ENCODE measurements at places on chromosomes 4 and X. TPM values are rescaled to one million over a fixed set of nuclear protein-coding genes. Genes with fewer than 3 reads are reported as not detected.

DNA sequence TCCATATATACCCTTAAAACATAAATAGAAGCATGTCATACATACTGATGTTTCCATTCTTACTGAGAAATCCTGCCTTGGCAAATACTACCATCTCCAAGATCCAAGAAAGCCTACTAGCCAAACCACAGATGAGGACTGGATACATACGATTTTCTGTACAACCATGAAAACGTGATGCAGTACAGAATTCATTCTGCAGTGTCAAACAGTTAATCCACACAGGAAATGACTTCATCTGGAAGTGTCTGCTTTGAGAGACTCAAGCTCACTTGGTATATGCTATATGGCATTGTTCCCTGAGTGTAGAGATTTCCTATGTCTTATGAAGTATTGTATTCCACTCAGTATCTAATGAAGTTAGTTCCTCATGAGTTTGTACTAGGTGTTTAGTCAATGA, 94.3 kb downstream of the CT47B1 start:
- no peak overlapping the region for H3K4me3 ChIP-seq
- no peaks in the 10 kb centered on the region for H3K4me1 ChIP-seq
- H3K36me3 ChIP-seq: no peaks in the 10 kb centered on the region
- H3K27me3 ChIP-seq: no peaks in the 10 kb centered on the region
- H3K27ac ChIP-seq: no peak overlapping the region
- no peak for DNase-seq

GRCh38 chrX:17183566-17183965, 191.4 kb upstream of the NHS start:
- no peaks in the 10 kb centered on the region for H3K36me3 ChIP-seq
- no peaks in the 10 kb centered on the region for H3K4me1 ChIP-seq
- H3K27ac ChIP-seq: no peak overlapping the region
- no peaks in the 10 kb centered on the region for H3K27me3 ChIP-seq
- no peak for DNase-seq
- H3K4me3 ChIP-seq: no peak overlapping the region

- H3K27me3 ChIP-seq: no peaks in the 10 kb centered on the region
- H3K4me3 ChIP-seq: no peak overlapping the region
- DNase-seq: no peak
These were observed 114.0 kb downstream of the EFNB1 start for GRCh38 chrX:68942840-68943239.

DNA sequence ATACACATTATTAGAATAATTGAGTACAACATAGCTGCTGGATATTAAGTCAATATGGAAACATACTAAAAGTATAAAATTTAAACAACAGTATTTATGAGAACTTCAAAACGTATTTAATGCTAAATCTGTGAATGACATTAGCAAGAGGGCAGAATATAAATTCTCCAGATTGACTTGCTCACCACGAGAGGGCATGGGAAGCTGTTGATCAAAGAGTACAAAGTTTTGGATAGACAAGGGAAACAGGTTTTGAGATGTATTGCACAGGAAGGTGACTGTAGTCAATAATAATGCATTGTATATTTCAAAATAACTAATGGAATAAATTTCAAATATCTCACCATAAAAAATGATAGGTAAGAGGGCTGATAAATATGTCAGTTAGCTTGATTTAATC, 768.2 kb downstream of the CENPC start:
- H3K27ac ChIP-seq: no peak overlapping the region
- H3K4me1 ChIP-seq: no peaks in the 10 kb centered on the region
- no peak overlapping the region for H3K4me3 ChIP-seq
- H3K27me3 ChIP-seq: no peaks in the 10 kb centered on the region
- no peak for DNase-seq

DNA sequence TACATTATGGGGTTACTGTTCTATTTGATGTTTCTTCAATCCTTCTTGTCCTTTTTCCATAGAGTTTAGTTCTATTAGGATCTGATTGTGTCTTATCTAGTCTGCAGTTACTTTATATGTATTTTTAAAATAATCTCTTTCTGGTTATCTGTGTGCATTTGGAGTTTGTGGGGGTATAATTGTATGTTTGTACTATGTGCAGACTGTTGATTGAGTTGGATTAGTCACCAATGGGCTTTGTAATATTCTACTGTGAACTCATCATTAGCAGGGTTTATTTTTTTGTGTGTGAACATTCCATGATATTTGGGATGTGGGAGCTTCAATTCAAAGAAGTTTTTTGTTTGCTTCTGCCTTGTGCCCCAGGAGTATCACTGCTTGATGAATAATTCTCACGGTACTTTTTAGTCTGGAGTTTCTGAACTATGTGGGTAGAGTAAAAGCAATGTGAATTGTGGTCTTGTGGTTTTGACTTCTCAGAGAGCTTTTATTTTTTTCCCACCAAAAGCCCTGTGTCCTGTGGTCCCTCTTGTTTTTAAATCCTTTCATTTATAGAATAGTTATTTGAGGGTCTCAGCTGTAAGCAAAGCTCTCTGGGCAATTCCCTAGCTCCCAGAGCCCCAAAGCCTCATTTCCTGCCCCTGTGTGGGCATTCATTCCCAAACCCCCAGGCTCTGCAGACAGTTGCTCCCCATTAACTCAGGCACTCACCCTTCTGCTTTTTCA, 127.8 kb downstream of the PHKA2 start:
- no peak for DNase-seq
- no peak overlapping the region for H3K4me3 ChIP-seq
- H3K4me1 ChIP-seq: peaks cover 8% of the 10 kb centered on the region
- H3K27me3 ChIP-seq: no peaks in the 10 kb centered on the region

DNA sequence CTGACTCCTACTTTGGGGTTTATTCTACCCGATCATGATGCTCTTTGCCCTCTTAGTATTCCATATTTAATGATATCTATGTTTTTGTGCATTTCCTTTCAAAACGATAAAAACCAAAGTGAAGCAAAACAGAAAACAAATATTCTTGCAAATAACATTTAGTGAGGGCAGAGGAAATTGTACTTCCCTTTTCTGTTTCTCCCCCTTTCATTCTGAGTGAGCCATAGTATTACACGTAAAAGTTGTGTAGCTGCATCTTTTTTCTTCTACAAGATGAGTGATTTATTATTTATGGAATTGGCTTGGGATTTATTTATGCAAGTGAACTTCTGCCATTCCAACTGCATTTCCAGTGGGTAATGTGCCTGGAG, 109.9 kb downstream of the AFF2 start:
- H3K27me3 ChIP-seq: no peaks in the 10 kb centered on the region
- H3K4me3 ChIP-seq: no peak overlapping the region
- DNase-seq: no peak
- no peak overlapping the region for H3K27ac ChIP-seq

The MAGIX gene
- 1.1 TPM for total RNA-seq

The PCDH7 gene
- not detected for total RNA-seq

The PHOX2B gene
- total RNA-seq: not detected

GRCh38 chrX:63350465-63350877, 661 bp downstream of the SPIN4 start:
- H3K4me1 ChIP-seq: peaks cover 16% of the 10 kb centered on the region
- H3K4me3 ChIP-seq: peak overlapping the region; percentile 92
- no peaks in the 10 kb centered on the region for H3K27me3 ChIP-seq
- H3K27ac ChIP-seq: peak overlapping the region; percentile 67
- no peaks in the 10 kb centered on the region for H3K36me3 ChIP-seq

The CPLX1 gene
- 3.7 TPM for total RNA-seq

GRCh38 chr4:56345458-56345857, 41.8 kb downstream of the AASDH start:
- no peak overlapping the region for H3K4me3 ChIP-seq
- peaks cover 3% of the 10 kb centered on the region for H3K4me1 ChIP-seq
- H3K27ac ChIP-seq: no peak overlapping the region
- no peak for DNase-seq

DNA sequence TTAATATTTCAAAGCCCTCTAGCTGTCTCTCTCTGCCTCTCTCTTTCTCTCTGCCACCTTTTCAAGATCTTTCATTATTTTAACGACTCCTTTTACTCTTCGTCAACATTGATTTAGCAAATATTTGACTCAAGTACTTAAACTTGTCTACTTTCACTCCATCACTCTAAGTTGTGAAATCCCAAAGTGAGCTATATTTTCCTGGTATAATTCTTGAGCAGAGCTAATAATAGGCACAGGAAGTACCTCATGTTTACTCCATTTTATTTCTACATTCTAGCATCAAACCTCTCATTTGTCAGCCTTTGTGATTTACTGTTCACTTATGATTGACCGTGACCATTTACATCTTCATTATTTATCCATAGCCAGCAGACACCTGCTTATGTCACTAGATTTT, 482.5 kb downstream of the RPA4 start:
- H3K4me3 ChIP-seq: no peak overlapping the region
- H3K27me3 ChIP-seq: no peaks in the 10 kb centered on the region
- DNase-seq: no peak
- H3K4me1 ChIP-seq: no peaks in the 10 kb centered on the region
